ENCODE measurements at places on chromosomes 13 and 19.

GRCh38 chr13:41060724-41061074 lies 610 bp upstream of the WBP4 start:
- DNase-seq = no peak

DNA sequence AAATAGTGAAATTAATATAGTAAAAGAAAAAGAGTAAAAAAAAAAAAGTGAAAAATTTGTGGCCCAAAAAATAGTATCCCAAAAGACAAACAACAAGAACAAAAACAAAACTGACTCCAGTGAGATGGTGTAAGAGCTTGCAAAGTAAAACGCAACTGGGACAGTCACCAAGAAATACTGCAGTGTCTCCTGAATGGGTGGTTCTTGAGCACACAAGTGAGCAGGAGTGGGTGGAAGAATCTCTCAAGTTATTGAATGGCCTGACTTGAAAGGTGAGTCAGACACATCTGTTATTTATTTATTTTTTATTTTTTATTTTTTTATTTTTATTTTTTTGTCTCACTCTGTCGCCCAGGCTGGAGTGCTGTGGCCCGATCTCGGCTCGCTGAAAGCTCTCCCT lies 1.9 kb downstream of the ZNF493 start:
- no peak for DNase-seq

DNA sequence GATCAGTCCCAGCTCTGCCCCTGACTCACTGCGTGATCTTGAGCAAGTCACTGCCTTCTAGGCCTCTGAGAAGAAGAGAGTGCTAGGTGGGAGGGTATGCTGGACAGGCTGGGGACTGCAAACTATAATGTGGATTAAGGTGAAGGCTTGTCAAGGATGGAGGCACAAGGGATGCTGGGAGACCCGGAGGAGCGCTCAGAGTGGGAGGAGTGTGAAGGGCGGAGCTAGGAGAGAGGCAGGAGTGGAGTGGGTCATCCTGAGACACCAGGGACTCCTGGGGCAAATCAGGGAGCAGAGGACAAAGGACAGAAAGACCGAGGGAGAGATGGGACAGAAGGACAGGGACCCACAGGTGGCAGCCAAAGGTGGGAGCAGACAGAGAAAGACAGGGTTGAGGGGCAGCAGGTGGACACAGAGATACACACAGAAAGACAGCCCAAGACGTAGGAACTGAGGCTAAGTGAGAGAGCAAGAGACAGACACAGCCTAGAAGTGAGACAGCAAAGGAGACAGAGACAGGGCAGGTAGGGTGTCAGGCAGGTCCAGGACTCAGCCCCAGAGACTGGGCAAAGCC lies 2.6 kb downstream of the GRIK5 start:
- DNase-seq = no peak

- DNase-seq = no peak
These were observed 26.8 kb upstream of the ADGRE5 start for GRCh38 chr19:14354445-14354844.

GRCh38 chr19:38542040-38542439 lies 75.7 kb downstream of the MAP4K1 start:
- no peak for DNase-seq

All from fibroblast of pulmonary artery (primary cell).